Dorsolateral prefrontal cortex (tissue), 122 donors: ENCODE measurements at places on chromosomes 1 and 21.

GRCh38 chr21:44285138-44285992, at the start of gene AIRE:
Gene AIRE, plus strand, starts transcription at chr21:44285876. Its CDS starts 131 bp downstream, at chr21:44286007.
- DNase-seq, result no peak

- no peak for DNase-seq
These were observed 392.6 kb downstream of the MRPL39 start for GRCh38 chr21:25214676-25215075.

DNA sequence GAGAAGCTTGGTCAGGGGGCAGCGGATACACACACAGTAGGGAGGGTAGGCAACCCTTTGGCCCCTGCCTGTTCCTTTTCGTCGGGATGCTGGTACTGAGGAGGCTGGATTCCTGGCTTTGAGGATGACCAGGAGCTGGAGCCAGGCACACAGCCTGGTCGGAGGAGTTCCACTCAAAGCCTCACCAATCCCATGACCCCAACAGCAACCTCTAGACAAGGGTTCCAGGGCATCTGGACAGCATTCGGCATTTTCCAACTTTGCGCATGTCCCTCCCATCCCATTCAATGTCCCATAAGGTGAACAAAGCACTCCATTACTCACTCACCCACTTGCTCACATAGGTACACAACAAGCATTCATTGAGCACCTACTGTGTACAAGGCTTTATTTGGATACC, 42.6 kb upstream of the HMGB4 start:
- DNase-seq, result no peak

DNA sequence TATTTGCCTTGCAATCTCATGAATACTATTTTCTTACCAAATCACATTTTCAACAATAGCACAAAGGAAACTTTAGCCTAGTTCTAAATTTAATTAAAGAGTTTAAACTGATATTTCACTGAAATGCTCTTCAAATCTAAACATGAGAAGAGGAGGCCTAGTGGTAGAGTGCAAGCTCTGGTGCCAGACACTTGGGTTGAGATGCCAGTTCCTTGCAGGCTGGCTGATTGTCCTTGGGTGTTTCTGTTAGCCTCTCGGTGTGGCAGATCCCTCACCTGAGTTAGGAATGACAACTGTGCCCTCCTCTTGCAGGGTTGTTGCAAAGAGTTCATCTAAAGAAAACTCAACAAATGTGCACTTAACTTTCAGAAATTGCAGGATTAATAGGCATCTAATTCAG, 12.5 kb downstream of the ZBTB21 start:
- DNase-seq, result no peak

DNA sequence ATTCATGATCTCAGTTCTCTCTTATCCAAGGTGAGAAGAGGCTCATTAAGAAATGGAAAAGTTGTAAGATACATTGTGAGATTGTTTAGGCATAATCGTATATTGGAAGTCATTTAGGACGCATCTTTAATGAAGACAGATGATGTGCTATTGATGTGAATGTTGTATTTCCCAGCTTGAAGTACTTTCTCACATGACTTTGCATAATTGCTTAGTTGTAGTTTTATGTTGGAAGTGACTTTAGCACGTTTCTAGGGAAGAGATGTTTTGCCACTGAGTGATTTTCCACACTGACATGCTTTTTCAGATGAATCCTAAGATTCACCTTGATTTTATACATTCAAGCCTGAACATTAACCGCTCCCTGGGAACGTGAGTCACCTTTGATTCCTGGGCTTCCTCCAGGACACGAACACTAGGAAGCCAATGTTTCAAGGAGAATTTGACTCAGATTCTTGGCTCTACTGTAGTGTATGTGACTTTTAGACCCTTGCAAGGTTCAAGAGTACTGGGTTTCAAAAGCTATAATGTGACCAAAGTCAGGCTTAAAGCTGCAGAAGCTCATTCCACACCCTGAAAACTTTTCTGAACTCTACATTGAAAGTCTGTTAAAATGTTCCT, 27.9 kb downstream of the ANGEL2 start:
- no peak for DNase-seq

DNA sequence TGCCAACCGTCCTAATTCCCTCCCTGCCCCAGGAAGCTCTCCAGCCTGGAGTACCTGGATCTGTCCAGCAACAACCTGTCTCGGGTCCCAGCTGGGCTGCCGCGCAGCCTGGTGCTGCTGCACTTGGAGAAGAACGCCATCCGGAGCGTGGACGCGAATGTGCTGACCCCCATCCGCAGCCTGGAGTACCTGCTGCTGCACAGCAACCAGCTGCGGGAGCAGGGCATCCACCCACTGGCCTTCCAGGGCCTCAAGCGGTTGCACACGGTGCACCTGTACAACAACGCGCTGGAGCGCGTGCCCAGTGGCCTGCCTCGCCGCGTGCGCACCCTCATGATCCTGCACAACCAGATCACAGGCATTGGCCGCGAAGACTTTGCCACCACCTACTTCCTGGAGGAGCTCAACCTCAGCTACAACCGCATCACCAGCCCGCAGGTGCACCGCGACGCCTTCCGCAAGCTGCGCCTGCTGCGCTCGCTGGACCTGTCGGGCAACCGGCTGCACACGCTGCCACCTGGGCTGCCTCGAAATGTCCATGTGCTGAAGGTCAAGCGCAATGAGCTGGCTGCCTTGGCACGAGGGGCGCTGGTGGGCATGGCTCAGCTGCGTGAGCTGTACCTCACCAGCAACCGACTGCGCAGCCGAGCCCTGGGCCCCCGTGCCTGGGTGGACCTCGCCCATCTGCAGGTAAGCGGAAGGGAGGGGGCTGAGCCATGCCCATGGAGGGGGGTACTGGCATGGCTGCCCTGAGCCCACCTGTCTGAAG, 16.5 kb downstream of the PODN start:
- no peak for DNase-seq

GRCh38 chr1:7493711-7494454, 277.2 kb upstream of the VAMP3 start:
- no peak for DNase-seq

DNA sequence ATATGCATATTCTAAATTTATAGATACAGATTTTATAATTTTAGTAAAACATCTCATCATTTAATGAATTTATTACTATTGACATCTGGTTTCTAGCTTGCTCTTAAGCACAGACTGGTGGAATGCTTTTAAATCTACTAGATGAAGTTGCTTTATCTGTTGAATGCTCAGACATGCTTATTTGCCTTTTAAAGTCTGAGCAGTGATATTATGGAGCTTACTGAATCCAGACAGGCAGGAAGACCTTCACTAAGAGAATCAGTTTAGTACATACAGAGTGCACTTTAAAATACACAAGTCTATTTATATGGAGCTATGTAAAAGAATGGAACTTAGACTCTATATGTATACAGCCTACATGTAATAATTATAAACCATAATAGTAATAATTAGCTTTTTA, 16.6 kb downstream of the SDCCAG8 start:
- DNase-seq, result no peak

GRCh38 chr1:16396591-16396990, 29.5 kb downstream of the SZRD1 start:
- no peak for DNase-seq

GRCh38 chr1:26434161-26434752, 2.1 kb downstream of the DHDDS start:
- no peak for DNase-seq

DNA sequence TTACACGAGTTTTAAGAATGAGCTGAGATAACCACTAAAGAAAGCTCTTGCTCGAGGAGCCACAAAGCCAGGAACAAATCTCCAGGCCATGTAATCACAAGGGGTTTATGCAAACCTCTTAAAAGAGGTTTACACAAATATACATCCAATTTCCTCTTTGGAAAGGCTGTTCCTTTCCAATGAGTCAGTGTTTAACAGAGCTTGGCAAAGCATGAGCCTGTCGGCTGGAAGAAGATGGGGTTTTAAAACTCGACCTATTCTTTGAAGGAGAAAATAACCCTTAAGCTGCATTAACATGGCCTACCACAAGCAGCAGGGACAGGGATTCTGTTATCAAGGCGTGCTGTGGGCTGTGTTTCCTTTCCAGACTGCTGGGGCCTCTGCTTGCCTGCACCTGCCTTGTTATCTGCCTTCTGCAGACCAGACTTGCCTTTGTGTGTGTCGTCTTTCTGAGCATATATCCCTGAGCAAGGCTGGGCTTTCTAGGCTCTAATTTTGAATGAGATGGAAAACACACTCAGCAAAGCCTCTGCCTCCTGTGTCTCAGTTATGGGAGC, 40.6 kb upstream of the CYP2J2 start:
- DNase-seq, result no peak

DNA sequence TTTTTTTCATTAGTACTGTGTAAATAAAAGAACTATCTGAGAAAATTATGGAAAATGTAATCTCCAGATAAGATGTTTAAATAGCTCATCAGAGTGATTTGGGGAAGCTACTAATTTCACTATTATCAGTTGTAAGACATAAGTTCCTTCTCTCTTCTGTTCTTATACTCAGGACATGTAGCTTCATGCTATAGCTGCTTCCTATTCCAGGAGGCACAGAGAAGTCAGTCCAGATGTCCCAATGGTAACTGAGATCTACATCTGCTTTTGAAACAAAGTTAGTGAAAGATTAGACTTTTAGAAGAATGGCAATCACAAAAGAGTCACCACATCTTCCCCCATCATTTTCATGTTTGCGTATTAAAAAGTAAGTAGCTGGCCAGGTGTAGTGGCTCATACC, 5.6 kb downstream of the MAP3K21 start:
- no peak for DNase-seq

DNA sequence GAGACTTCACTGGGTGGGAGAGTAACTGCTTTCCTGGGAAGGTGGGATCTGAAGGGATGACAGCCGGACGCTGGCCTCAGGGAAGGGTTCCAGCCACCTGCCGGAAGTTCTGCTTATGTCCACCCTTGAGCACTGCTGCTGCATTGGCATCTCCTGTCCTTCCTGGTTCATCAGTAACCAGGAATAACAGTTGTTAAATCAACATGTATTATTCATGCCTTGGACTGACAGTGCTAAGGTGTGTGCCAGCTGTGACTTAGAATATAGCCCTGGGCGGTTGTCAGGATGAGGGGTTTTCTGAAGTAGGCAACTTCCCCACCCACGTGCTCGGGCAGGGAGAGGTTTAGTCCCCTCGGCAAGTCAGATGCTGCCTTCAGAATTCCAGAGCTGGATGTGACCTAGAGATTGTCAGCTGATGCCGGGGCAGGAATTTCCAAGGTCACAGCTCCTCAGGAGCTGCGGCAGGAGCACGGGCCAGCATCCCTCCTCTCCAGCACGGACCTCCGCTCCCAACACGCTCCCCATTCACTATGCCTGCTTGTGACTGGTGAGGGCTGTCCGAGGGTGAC, 17.9 kb downstream of the CLDN14 start:
- no peak for DNase-seq

- DNase-seq, result no peak
These were observed 56.9 kb downstream of the TRIM11 start for GRCh38 chr1:228349701-228350171.

GRCh38 chr1:28737307-28738132, 780 bp downstream of the YTHDF2 start:
- no peak for DNase-seq

- no peak for DNase-seq
These were observed 388.5 kb downstream of the PLPP3 start for GRCh38 chr1:56190806-56191365.

DNA sequence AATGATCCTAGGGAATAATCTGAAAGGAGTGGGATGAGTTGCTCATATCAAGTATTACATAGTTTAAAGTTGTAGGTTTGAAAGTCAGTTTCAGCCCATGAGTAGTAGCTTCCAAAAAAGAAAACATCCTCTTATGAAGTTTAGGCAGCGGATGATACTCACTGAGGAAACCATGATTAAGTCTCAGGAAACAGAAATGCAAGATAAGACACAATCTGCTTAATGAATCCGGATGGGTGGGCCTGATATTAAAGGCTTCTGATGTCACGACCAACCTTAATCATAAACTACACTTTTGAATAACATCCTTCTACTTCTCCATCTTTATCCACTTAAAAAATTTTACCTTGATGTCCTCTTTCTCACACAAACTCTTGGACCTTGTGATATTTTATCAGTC, 61.8 kb downstream of the S1PR1 start:
- DNase-seq, result no peak

DNA sequence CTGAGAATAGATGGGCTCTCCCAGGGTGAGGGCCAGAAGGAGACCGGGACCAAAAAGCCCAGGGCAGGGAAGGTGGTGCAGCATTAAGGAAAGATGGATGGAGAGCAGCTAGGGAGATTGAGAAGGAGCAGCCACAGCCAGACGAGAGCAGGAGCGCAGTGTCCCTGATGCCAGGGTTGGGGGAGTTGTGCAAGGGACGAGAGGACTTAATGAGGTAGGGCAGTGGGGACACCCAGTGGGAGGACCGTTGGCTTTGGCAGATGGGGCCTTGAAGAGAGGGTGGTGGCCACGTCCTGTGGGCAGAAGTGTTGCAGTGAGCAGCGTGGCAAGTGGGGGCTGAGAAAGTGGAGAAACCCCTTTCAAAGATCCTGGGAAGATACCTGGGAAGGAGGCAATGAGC, 38.0 kb upstream of the KDM4A start:
- DNase-seq, result no peak

DNA sequence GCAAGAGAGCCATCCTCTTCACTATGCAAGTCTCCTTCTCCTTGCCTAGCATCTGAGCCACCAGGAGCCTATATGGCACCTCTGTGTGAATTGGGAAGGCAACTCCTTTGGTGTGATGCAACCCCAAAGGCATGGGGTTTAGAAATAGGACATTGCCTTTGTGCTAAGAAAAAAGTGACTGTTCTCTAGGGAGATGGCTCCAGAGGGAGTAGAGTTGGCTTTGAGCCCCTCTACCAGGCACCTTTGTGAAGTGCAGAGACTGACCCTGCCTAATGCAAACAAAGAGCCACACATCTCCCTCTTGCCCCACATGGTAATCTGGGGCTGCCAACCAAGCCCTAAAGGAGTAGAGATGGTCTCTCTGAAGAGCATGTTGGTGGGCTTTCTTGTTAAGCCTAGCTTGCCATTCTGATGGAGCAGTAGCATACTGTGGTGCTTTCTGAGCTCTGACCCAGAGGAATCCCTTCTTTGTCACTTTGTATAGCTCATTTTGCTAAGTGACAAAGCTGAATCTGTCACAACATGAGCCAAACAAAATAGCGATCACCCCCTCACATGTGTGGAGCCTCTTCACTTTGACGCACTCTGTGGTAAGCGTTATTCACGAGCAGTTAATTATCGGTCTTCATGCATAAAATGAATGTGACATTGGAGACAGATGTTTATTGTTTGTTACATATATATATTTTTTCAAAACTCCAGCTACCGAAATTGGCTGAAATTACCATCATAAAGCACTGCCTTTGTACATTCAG, 74.4 kb downstream of the RWDD3 start:
- DNase-seq, result no peak

- no peak for DNase-seq
These were observed 11.8 kb downstream of the TFF3 start for GRCh38 chr21:42303443-42303842.
